ENCODE measurements at places on chromosomes 3 and 15.

DNA sequence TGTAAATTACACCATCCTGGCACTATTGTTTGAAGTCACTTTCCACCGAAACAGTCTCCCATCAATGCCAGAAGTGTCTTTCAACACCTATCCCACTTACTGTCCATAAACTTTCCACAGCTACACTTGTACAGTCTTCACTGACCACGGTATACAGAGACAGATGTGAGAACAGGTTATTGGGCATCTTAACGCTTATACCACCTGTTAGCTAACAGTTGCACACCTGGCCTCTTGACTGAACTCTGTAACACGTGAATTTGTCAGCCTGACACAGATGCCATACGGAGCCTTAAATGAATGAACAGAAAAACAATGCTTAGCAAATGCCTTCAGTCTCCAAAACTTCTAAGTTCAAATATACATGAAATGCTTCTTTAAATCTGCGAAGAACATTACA lies 440.5 kb downstream of the SHQ1 start:
- no peak for DNase-seq

- DNase-seq = no peak
Observed at GRCh38 chr3:33403756-33404155, 36.4 kb downstream of the UBP1 start.

DNA sequence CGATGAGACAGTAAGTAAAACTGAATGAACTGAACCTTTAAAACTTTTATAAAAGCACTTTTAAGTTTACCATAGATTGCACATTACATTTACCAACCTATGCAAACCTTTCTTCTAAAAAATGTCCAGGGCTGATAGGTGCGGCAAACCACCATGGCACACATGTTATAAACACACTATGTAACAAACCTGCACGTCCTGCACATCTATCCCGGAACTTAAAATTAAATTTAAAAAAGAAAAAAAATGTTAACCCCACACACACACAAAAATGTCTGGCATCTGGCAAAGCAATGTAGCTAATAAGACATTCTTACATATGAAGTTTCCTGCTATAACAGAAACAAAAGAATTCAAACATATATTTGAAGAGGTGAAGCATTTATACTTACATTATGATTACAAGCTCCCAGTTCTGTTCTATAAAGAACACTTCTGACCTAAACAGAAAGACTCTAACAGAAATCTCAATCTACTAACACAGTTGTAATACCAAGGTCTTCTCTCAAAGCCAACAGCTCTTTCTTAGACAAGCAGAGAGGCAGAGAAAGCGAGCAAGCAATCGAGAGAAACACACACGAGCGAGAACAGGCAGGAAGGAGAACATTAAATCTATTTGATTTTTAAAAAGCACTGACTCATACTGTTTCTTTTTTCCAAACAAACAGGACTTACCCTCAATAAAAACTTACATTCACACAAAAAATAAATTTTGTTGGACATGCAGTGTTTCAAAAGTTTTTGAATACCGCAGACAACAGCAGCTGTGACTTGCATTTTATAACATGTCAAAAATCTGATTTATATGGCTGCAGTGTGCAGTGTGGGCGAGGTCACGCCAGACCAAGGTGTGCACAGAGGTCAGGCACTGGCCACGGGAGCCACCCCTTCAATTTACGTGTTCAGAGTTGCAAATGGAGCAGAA lies at the start of gene NRG4:
Gene NRG4, minus strand, starts transcription at position 798 of the 925 bp plus-strand sequence. CDS start 1,194 bp downstream, outside the sequence.
- no peak for DNase-seq

DNA sequence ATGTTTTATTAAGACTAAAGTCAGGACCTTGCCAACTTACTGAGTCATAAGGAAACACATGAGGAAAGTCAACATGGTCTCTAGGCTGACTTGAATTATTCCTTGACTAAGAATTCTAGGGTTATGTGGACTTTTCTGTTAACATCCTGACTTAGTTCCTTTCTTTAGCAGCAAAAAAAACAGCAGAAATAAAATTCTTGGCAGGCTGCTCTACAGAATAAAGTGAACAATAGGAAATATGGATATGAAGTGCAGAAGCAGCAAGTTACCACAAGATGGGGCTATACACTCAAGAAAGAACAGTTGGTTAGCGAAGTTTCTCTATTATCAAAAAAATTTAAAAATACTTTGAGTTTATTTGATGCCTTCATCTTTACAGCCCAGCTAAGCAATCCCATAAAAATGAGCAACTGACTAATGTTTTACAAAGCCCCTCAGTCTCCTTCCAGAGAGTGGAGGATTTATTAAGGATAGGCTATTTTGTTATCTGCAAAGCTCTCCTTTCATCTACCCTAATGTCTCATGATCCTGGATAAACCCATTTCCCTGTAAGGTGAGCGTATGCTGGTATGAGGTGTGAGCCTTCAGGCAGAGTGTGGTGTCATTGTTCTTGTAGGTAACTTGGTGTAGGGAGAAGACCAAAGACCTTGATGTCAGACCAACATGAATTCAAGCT lies 23.1 kb upstream of the MCCC1 start:
- DNase-seq = no peak
